ENCODE measurements at places on chromosomes 16 and 17.

DNA sequence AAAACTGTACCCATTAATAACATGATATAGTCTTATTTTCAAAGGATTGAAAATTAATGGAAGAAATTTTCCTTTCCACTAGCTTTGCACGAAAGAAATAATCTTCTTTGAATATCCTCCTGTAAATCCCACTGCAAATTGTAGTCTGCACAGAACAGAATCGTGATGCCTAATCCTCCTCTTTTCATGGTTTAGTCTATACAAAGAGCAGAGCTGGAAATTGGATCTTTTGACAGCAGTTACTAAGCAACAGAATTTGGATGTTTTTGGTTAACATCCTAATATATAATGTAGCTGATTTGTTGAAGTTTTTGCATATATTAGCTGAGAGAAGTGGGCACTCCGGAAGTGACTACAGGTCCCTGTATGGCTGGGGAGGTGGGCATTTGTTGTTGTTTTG, 98.6 kb downstream of the WNT3 start:
- DNase-seq = no peak

- DNase-seq = no peak
These were observed 5.6 kb downstream of the CACNG4 start for GRCh38 chr17:66970140-66970539.

DNA sequence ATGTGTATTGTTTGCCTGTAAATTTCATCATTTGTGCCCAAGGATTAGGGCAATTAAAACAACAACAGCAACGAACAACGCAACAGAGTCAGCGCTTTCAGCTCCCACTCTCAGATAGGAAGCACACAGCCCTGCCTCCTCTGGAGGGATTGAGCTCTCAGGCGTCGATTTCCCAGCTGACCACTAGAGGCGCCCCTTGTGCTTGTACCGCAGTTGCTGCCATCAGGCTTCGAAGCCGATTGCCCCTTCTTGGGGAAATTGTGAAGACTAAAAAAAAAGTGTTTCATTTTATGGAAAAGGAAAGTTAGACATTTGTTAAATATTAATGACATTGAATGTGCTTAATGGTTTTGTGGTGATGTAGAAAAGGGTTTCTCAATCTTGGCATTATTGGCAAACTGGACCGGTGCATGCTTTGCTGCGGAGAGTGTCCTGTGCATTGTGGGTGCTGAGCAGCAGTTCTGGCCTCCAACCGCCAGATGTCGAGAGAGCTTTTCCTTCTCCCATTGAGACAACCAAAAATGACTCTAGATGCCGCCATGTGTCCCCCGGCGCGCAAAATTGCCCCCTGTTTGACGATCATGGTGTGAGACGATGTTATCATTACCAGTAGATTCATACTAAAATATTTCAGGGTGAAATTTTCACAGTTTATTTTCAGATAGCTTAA, 650.4 kb upstream of the RBFOX1 start:
- DNase-seq = peak; percentile 69

- no peak for DNase-seq
These were observed 12.2 kb downstream of the PRKCB start for GRCh38 chr16:23847948-23848347.

DNA sequence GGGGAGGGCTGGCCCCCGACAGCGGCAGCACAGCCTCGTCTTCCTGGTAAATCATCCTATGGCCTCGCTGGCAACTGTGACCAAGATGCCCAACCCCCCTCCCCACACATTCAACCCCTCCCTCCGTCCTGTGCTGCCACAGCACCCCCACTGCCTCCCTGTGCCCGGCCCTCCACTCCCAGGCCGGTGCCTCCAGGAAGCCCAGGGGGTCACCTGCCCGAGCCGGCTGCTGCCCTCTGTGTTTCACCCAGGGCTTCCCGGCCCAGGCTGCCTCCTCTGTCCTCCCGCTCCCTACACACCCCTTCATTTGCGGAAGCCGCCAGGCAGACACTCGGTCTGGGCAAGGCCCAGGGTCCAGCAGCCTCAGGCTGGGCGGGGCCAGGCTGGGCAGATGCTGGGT, 188.6 kb downstream of the RBFOX3 start:
- DNase-seq = no peak

DNA sequence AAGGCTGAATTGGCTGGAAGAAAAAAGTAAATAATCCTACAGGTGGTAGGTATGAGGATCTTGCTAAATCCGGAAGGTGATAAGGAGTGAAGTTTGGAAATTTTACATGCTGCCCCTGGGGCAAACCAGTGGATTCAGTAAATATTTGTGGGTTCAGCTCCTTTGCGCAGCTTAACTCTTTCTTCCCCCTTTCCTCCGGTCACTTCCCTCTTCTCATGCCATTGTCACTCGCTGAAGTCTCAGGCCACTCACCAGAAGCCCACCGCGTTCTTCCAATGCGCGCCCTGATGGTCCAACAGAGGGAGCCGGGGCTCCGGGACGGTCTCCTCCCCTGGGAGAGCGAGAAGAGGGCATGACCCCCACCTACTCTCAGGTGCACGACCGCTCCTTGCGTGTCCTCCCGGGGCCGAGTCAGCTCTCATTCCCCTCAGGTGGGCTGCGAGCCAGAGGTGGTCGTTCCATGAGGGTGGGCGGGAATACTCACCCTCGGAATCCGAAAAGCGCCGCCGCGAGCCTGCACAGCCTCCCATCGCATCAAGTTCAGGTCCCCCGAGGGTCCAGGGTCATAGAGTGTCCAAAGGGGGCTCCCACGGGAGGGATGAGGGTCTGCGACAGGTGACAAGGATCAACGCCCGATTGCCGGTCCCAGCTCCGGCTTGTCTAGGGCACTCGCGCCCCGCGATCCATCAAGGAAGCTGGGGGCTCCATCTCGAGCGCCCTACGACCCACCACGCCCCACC, 474 bp downstream of the CLN3 start:
- no peak for DNase-seq

Measured in osteocyte (in vitro differentiated cells).